GM12891 (cell line): ENCODE measurements at places on chromosomes 4 and X.
A peak's percentile ranks its signal among the peaks of the same experiment; 100 is the strongest.

GRCh38 chr4:89482926-89483595 lies 175.5 kb upstream of the GPRIN3 start:
- no peak for DNase-seq

DNA sequence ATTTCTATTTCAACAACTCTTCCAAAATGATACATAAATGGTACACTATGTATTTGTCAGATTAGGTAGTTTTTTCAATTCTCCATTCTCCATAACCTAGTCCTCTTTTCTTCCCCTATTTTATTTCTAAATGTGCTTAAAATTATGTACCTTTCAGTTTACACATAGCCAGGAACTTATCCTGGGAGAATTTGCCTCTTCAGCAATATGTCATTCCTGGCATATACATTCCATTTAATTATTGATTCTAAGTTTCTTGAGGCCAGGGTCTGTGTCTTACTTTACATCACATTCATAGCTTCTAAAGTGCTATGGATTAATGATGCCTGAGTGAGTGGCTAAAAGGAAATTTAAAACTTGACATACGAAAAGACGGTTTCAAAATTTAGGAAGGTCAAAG lies 199.8 kb downstream of the PDGFRA start:
- DNase-seq, result no peak

DNA sequence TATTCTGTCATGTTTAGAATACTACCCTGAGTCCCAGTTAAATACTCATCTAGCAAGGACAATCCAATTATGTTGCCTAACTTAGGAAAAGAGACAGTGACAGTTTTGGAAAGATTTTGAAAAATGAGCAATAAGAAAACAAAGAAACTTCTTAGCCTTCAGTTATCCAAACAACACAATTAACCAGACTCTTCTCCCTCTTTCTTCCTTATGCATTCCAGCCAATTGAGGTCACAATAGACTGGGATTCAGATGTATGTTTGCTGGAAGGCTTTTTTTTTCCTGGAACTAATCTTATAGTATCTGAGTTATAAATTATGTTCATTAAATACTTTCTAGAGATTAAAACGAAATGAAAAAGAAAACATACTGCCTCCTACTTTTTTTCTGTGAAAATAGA lies 109.6 kb downstream of the GUCY2F start:
- DNase-seq, result no peak

GRCh38 chr4:22434895-22435294 lies 81.0 kb downstream of the ADGRA3 start:
- no peak for DNase-seq

DNA sequence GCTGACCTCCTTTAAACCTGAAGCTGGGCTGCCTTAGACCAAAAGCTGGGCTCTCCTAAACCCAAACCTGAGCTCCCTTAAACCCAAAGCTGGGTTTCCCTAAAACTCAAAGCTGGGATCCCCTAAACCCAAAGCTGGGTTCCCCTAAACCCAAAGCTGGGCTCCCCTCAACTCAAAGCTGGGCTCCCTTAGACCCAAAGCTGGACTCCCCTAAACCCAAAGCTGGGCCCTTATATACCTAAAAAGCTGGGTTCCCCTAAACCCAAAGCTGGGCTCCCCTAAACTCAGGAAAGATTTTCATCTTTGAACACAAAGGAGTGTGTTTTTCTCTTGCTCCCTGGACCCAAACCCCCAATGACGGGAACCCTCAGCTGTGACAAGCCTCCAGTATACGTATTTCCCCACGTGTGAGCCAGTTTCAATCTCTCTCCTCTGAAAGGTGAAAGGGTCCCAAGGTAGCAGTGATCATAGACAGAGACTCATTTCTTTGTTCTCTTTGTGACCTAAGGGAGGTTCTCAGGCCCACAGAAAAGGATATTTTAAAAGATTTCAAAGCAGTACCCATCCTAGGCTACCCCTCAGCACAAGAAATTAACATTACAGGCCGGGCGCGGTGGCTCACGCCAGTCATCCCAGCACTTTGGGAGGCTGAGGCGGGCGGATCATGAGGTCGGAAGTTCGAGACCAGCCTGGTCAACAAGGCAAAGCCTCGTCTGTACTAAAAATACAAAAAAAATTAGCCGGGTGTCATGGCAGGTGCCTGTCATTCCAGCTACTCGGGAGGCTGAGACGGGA lies 31.3 kb upstream of the ASMTL start:
- DNase-seq, result no peak

DNA sequence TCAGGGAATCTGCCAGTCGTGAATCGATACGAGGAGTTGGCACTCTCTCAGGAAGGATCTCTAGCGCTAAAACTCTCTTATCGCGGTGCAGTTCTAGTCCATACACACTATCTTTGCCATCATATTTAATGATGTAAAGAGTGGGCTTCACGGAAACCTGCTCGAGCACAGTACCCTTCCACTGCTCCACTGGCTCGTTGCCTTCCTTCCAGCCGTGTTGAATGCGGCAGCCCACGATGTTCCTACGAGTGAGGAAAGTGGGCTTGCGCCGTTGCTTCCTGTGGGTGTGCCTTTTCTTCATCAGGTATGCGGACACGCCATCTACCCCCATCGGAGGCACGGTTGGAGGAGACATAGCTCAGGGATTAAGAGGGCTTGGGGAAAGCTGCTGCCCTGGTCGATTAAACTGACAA lies 661 bp downstream of the SPIN4 start:
- DNase-seq, result no peak

DNA sequence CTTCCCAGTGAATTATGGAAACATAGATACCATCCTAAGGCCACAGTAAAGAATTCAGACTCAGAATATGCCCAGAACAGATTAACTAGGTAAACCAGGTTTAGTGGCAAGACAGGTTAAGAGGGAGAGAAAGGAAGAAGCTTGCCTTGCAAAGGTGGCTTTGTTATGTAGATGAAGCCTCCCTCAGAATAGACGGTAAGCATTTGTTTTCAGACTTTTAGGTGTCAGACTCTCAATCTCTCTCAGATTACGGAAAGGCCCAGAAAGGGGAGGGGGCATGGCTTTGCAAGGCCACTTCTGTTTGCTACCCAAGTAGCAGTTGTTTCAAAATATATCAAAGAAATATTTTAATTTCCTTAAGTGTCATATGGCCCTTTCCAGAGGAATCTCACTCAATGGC lies 457.1 kb upstream of the BOD1L1 start:
- no peak for DNase-seq

GRCh38 chr4:84502955-84503373 lies 3.9 kb upstream of the NKX6-1 start:
- no peak for DNase-seq

GRCh38 chr4:167100120-167100519 lies 134.2 kb downstream of the SPOCK3 start:
- no peak for DNase-seq

- DNase-seq, result no peak
Observed at GRCh38 chrX:33808636-33809035, 323.5 kb downstream of the FAM47A start.

GRCh38 chr4:82033862-82034261 lies 339.9 kb downstream of the HNRNPD start:
- DNase-seq, result no peak

- DNase-seq, result no peak
Observed at GRCh38 chrX:95056901-95057300, 1382.9 kb downstream of the FAM133A start.

GRCh38 chr4:72314869-72315268 lies 254.2 kb downstream of the ADAMTS3 start:
- DNase-seq, result no peak

- no peak for DNase-seq
Observed at GRCh38 chr4:175770555-175770954, 41.5 kb downstream of the GPM6A start.

- DNase-seq, result peak; percentile 52
Observed at GRCh38 chr4:140755774-140756318, 339 bp downstream of the TBC1D9 start.

DNA sequence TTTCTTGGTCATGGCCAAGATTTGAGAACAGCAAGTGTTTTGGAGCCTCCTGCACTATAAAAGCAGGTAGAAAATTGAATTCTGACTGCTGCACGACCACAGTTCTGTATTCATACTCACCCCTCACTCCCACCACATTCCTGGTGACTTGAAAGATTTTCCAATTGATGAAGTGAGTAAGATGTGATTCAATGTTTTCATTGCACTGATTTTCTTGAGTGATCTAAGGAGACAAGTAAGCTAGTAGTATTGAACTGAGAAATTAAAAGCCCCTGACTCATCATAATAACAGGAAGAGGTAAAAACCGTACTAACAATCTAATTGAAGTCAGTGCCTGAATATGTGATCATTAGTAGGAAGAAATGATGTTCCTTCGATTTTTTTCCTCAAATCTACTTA lies 6.1 kb upstream of the SEC24D start:
- DNase-seq, result no peak

- DNase-seq, result no peak
Observed at GRCh38 chr4:128381748-128382559, 94.3 kb upstream of the PGRMC2 start.

GRCh38 chrX:81316163-81316562 lies 114.3 kb downstream of the SH3BGRL start:
- DNase-seq, result no peak

- DNase-seq, result no peak
Observed at GRCh38 chr4:100869276-100869675, 351.5 kb upstream of the EMCN start.

GRCh38 chr4:176964116-176964691 lies 171.5 kb upstream of the VEGFC start:
- no peak for DNase-seq

DNA sequence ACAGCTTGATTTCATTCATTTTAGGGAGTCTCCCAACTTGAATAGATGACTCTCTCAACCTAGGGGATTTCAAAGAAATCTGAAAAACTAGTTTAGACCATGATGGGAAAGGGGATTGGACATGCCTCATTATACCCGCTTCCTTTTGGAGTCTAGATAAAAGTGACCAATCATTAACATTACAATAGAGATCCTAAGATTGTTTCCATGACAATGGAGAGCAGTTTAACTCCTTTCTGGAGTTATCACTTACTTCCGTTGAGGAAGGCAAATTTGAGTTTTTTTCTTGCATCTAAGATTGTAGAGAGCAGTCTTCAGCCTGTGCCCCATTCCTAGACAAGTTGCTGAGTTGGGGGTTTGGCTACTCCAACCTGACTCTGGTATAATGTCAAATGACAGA lies 11.4 kb upstream of the IL15 start:
- no peak for DNase-seq

- DNase-seq, result no peak
Observed at GRCh38 chr4:54384152-54384551, 155.1 kb downstream of the PDGFRA start.
